Hematopoietic multipotent progenitor cell treated with erythropoietin and hydrocortisone succinate and interleukin-3 and kit ligand, for 15 days (in vitro differentiated cells): ENCODE measurements at places on chromosomes 7 and 10.

DNA sequence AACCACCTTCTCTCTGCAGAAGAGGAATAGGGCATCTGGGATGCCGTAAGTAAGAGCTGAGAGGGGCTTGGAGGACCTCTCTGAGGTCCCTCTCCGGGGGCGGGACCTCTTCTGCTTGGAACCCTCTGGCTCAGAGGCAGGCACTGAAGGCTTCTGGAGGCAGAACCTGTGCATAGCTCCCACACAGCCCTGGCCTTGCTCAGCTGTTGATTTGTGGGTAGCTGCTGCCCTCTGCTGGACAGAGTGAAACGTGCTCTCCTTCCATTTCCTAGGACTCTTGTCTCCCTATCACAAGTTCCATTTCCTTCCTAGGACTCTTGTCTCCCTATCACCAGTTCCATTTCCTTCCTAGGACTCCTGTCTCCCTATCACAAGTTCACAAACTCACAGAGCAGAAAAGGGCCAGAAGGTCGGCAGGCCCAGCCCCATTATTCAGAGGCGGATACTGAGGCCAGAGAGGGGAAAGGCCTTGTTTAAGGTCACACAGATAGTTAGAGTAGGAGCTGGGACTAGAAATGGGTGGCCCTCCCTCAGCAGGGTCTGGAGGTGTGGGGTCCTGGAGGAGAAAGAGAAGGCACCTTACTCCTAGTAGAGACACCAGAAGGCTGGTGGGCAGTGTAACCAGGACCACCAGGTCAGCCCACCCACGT is 30.3 kb upstream of the GARS1 start:
- DNase-seq = peak; percentile 83

DNA sequence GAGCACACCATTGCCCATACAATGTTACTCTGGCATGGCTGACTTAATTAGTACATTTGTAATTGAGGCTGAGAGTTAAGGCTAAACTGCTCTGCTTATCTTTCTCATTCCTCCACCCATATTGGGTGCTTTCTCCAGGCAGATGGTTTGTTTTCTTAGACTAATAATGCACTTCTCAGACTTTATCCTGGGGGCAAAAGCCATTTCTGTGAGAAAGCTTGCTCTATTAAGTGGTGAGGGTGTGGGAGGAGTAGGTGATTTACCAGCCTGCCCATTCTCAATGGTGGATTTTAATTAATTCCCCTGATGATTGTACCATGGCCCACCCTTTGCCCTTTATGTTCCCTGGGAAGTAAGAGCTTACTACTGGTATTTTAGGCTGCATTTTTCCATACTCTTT is 174.8 kb downstream of the FOXP2 start:
- no peak for DNase-seq

- no peak for DNase-seq
Measured at GRCh38 chr10:30176182-30176581, 116.8 kb upstream of the JCAD start.

DNA sequence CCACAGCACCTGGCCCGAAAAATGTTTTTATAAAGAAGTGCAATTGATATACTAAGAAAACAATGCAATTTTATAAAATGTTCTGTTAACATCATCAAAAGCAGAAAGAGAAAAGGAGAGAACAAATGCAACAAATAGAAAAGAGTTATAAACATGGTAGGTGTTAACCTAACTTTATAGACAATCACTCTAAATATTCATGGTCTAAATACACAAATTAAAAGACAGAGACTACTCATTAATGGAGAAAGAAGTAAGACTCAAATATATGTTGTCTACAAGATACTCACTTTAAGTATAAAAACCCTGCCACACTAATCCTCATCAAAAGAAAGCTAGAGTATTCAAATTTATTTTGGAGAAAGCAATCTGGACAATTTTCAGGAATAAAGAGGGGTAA is 425.3 kb upstream of the ANKRD30A start:
- DNase-seq = no peak

DNA sequence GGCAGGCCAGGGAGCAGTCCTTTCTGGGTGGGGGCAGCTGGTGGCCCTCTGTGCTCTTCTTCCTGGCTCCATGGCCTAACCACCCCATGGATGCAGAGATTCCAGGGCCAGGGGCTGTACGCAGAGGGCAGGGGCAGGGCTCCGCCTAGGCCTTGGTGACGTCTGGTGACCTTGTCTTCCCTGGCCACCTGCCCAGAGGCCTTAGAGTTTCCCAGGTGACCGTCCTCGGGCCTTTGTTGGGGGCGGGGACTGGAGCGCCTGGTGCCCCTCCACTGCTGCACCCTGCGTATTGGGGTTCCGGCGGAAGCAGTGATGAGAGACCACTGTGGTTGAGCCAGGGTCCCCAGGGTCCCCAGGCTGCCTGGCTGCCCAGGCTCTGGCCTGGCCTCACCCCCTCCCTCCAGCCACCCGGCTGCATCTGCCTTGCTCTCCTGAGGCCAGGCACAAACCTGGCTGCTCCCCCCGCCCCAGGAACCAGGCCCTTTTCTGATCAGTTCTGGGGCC is 10.3 kb downstream of the PWWP2B start:
- DNase-seq = no peak

DNA sequence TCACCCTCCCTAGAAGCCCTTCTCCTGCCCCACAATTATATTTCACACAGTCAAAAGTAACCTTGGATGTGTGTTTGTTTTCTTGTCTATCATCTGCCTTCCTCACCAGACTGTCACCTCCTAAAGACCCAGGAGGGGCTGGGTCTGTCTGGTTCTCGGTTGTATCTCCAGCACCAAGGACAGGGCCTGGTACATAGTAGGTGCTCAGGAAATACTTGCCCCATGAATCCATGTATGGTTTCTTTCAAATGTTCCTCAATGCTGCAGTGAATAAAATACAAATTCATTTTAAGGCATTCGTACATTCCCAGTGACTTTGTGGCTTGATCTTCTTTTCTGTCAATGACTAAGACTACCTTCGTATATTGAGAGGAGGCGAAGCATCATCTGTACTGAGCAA is 122.9 kb upstream of the ZNF716 start:
- DNase-seq = no peak

- DNase-seq = no peak
Measured at GRCh38 chr10:101686133-101686925, 8.6 kb downstream of the FBXW4 start.

GRCh38 chr7:82672078-82672477 is 228.5 kb upstream of the CACNA2D1 start:
- no peak for DNase-seq

DNA sequence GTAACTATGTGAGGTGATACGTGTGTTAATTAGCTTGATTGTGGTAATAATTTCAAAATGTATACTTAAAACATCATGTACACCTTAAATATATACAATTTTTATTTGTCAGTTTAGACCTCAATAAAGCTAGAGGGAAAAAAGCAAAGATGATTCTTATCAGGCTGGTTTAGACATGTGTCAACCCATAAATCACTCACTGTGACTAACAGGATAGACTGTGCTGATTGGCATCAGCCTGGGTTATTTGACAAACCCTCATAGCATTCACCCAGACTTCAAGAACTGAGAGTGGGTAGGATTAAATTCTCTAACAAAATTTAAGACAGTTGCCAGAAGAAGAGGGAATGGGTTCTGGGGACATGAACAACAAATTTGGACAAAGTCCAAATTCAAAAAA is 73.8 kb upstream of the TMEM140 start:
- no peak for DNase-seq

GRCh38 chr10:37865957-37866803 is 8.8 kb upstream of the ZNF248 start:
- DNase-seq = no peak

DNA sequence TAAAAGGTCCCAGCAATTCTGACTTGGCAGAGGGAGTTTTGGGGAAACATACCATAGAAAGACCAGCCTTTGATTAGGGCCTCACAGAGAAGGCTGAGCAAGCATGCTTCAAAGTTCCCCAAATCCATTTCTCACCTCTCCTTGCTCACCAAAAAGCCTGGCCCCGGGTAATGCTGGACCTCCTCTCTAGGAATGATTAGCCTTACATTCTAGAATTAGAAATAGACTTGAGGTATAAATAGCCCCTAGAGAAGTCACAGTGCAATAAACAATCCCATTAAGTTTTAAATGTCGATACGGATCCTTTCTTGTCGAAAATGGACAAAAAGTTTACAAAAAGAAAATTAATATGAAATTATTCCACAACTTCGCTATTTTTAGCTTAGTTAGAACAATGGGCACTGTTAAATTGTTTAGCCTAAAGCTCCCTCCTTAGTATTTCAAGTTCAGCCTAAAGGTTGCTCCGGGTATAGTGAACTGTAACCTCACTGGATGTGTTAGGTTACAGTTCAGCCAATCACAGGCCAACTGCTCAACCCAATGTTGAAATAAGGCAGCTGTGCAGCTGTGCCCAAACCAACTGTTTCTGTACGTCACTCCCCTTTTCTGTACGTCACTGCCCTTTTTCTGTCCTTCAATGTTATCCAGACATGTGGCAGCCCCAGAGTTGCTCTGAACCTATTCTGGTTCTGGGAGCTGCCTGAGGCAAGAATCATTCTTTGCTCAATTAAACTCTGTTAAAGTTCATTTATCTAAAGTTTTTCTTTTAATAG is 7.9 kb upstream of the GSDME start:
- no peak for DNase-seq

DNA sequence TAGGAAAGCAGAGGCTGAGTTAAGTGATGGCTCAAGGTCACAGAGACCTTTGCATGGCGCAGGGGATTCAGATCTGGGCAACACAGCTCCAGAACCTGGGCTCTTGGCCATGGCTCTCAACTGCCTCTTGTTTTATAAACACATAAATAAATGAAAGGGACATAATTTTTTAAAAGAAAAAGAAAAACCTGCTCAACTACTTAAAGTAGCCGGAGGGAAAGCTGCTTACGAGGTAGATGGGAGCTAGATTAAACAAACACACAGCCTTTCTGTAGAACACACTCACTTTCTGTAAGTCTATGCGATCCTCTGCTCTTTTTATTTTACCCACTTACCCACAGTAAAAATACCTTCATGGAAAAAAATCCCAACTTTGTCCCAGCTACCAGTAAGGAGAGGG is 81.3 kb downstream of the PIP4K2A start:
- no peak for DNase-seq

- DNase-seq = peak; percentile 41
Measured at GRCh38 chr10:110919971-110920881, 822 bp downstream of the SHOC2 start.

DNA sequence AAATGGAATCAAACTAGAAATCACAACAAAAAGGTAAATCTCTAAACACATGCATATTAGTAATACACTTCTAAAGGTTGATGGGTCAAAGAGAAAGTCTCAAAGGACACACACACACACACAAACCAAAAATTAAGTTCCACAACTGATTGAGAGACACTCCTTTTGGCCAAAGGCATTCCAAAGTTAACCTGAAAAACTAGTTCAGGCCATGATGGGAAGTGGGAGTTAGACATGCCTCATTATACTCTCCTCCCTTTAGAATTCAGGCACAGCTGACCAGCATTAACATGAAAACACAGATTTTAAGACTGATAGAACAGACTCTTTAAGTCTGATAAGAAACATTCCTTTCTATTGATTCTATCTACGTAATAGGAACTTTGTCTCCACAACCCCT is 332.4 kb upstream of the IGFBP3 start:
- DNase-seq = no peak

DNA sequence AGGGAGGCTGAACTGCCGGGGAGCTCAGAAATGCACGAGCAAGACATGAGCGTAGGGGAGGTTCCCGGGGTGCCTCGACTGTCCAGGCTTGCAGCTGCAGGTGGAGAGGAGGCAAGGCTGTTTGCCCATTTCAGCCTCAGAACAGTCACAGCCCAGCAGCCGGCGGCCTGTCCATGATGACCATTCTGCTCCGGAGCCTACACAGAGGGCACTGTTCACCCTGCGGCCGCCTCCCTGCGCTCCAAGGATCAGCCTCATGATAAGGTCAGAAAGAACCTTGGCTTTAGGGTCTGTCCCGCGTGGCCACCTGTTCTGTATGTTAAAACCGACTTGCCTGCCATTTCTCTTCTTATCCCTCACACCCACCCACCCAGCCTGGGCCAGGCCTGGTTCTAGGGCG is 21.9 kb upstream of the CFAP46 start:
- DNase-seq = no peak

- peak; percentile 63 for DNase-seq
Measured at GRCh38 chr10:21724687-21725367, 190.8 kb downstream of the MLLT10 start.

- no peak for DNase-seq
Measured at GRCh38 chr10:71520042-71520441, 123.3 kb downstream of the CDH23 start.

- DNase-seq = no peak
Measured at GRCh38 chr7:30505174-30505697, 607 bp upstream of the GGCT start.

DNA sequence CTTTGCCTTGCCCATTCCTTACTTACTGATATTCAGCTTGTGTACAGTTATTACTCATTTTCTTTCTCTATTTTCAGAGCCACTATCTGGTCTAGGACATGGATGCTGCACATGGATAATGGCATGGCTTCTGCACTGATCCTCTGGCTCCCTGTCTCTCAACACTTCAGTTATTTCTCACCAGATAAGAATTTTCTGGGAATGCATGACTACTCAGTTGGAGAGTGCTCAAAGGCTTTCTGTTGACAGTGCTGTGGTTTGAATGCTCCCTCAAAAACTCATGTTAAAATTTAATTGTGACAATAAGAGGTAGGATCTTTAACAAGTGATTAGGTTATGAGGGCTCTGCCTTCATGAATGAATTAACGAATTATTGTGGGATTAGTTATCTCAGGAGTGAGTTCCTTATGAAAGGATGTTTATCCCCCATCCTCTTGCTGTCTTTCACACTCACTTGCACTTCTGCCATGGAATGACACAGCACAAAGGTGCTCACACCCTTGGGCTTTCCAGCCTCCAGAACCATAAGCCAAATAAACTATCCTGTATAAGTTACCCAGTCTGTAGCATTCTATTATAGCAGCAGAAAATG is 16.1 kb upstream of the PIK3CG start:
- no peak for DNase-seq

DNA sequence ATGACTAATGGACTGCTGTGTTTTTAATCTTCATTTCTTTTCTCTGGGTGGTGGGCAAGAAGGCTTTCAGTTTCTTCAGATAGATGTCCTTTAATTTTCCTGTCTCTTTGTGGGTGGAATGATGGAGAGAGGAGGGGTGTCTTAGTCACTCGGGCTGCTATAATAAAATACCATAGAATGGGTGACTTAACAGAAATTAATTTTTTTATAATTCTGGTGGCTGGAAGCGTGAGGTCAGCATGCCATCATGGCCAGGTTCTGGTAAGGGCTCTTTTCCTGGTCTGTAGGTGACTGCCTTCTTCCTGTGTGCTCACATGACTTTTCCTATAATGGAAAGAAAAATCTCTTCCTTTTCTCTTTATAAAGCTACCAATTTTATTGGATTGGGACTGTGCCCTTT is 6.3 kb downstream of the RSBN1L start:
- no peak for DNase-seq

GRCh38 chr10:46550076-46550790 is 6.2 kb downstream of the GPRIN2 start:
- no peak for DNase-seq

DNA sequence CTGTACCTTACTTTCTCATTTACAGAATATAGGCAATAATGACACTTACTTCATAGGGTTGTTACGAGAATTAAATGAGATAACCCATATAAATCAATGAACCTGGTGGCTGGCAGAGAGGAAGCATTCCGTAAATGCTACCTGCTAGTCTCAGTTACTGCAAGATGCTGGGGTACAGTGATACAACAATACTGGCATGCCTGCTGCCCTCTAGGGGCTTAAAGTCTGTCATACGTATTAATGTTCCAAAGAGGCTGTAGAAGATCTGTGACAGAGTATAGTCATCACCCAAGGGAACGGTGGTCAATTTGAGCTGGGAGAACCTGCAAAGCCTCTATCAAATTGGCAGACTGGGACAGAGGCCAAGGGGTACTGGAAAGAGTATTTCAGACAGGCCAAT is 421.5 kb downstream of the GPAM start:
- no peak for DNase-seq
